ENCODE measurements at places on chromosomes 16 and 17. TPM values are rescaled to one million over a fixed set of nuclear protein-coding genes. Genes with fewer than 3 reads are reported as not detected.

KRT23 gene
- not detected for total RNA-seq

IL32 gene
- 33.7 TPM for total RNA-seq

CCDC92B gene
- not detected for total RNA-seq

- no peak for DNase-seq
Measured at GRCh38 chr16:62548095-62548494, 511.9 kb upstream of the CDH8 start.

DNA sequence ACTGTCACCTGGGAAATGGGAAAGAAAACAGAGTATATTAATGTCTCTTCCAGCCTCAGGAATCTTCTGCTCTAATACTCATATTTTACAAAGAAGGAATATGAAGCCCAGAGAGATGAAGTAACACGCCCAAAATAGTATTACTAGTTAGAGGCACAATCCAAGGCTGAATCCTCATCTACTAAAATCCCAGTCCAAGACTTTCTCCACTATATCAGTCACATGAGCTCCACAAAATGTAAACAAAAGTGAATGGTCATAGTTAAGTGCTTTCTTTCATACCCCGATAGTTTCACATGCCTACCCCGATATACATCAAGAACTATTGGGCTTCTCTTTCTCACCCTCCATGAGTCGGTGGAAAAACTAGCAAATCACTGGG is 965 bp downstream of the INTS2 start:
- no peak for DNase-seq

Data from pulmonary artery endothelial cell (primary cell).